ENCODE measurements at places on chromosomes 2 and 18.

- DNase-seq: no peak
Observed at GRCh38 chr2:226515344-226516055, 284.1 kb downstream of the IRS1 start.

- DNase-seq: no peak
Observed at GRCh38 chr18:79903071-79903635, 48.3 kb downstream of the SLC66A2 start.

DNA sequence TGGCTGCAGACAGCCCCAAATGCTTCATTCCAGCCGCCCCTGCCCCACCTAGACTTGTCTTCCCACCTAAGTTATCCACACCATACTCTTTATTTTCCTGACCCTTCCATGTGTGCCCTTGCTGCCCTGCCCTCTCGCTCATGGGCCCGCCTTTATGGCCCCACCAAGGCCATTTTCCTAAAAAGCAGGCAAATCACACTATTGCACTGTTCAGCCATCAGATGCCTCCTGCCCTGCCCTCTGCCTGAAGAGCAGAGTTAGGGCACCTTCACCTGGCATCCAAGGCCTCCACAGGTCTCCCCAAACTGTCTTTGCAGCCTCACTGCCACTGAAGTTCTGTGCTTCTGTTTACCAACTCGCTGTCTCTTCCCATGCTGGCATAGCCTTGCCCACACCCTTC, 496.7 kb downstream of the EIPR1 start:
- DNase-seq: no peak

DNA sequence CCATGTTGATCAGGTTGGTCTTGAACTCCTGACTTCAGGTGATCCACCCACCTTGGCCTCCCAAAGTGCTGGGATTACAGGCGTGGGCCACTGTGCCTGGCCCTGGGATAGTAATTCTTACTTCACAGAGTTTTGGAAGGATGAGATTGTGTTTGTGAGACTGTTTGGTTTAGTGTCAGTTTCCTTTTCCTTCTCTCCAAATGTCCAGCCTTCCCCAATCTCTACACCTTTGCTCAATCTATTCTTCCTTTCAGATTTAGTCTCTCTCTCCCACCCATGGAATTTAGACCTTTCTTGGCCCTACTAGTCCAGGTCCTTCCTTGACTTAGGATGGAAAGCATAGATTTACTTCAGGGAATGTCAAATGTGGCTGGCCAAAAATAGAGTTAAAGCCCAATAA, 12.2 kb upstream of the IL1A start:
- no peak for DNase-seq

DNA sequence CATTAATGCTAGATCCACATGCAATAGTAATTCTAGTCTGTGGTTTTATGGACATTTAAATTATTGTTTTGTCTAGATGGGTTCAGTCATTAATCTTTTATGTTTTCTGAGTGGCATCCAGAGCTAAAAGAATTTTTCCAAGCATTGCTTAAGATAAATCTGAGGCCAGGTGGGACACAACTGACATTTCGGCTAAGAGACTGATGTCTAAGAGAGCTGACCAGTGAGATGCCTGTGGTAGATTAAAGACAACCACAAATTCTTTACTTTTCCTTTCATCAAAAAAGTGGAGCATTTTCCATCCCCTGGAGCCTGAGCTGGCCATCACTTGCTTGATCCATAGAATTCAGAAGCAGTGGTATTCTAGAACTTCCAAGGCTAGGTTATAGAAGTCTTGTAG, 182.2 kb downstream of the NRP2 start:
- no peak for DNase-seq

GRCh38 chr2:124668161-124668560, 643.1 kb downstream of the CNTNAP5 start:
- DNase-seq: no peak

- DNase-seq: no peak
Observed at GRCh38 chr2:143954186-143954585, 565.7 kb downstream of the ZEB2 start.

- no peak for DNase-seq
Observed at GRCh38 chr2:134304394-134305108, 50.7 kb downstream of the MGAT5 start.

DNA sequence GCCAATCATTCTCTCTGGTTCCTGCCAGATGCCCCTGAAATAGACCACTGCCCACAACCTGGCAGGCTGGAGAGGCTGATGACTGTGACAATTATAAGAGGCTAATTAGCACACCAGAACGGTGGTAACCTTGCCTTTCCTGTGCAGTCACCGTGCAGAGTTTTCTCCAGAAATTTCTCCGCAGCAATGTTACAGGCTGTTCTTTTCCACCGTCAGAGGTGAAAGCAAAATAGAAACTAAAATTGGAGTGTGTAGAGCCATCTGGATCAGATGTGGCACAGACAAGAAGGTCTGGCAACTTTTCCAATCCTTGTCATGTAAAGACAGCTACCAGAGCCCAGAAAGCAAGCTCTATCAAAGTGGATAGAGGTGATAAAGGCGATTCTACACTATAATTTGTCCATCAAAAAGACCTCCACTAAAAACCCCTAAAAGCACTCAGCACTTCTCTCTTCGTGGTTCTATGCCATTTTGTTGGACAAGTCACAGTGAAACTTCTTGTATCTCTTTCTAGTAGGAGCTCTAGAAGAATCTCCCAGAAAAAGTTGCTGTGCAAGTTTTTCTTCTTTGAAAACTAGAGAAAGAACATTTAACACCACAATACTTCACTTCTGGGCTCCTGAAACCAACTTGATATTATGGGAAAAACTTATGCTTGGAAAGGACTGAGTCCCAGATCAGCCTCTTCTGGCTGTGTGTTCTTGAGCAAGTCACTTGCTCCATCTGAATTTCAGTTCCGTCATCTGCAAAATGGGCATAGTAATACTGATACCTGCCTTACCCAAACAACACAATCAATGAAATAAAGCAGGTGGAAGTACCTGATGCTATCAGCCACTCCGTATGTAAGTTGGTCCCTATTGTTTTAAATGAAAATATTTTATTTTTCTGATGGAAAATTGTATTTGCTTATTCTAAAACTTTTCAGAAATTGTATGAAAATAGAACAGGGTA, 295.6 kb upstream of the DLGAP1 start:
- DNase-seq: no peak

DNA sequence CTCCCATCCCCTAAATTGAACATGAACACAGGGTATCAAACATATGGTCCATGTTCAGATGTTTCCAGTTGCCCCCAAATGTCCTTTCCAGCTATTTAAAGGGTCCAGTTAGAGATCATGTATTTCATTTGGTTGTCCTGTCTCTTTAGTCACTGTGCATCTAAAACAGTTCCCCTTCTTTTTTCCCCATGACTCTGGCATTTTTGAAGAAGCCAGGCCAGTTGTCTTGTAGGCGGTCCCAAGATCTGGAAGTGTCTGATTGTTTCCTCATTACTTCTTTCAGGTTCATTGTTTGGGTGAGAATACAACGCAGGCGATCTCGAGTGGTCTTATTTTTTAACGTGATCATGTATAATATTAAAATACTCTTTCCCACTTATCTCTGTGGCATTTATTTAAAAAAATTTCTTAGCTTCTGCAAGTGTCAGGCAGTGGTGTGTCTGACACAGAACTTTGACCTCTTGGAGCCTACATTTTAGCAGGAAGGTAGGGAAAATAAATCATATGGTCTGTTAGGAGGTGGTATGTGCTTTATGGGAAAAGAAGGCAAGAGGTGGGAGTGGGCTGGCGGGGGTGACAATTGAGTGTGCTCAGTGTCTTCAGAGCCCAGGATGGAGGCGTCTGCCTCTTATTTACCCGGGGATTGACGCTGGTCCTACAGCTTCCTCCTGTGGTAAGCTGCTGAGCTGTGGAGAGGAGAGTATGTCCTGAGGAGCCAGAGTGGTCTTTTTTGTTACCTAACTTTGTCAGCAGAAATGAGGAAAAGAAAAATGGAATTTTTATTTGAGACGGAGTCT, 8.1 kb downstream of the RAB31 start:
- DNase-seq: no peak

GRCh38 chr2:29731948-29732347, 189.4 kb downstream of the ALK start:
- no peak for DNase-seq

GRCh38 chr2:207467716-207468347, 61.9 kb upstream of the CREB1 start:
- DNase-seq: no peak

DNA sequence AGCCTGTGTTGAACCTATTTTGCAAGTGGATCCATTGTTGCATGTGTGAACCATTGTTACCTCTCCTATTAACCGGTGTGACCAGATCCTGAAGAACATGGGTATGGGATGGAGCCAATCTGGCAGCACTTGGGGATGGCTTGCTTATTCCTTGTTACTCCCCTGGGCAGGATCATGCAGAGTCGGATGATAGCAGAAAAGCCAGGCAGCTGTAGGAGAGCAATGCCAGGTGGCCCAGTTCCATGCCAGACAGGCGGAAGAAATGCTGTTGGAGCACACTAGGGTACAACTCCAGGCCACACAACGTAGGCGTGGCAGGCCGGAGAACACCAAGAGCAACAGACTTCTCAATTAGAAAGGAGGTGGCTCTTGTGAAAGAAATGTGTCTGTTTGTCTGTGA, 16.3 kb upstream of the MYO1B start:
- no peak for DNase-seq

DNA sequence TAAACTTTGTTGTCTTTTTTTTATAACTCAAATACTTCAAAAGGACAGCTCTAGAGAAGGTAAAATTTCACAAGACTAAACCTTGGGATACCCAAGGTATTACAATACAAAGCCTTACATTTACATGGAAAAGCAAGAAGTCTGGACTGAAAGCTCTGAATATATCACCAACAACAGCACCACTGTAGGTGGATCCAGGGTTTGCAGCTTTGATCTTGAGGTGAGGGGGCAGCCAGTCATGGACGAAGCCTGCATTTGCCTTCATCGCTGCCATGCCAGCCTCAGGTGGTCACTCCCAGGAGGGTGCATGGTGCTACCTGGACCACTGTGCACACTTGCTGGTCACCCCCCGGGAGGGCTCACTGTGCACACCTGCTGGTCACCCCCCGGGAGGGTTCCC, 36.6 kb downstream of the RBFA start:
- DNase-seq: no peak

DNA sequence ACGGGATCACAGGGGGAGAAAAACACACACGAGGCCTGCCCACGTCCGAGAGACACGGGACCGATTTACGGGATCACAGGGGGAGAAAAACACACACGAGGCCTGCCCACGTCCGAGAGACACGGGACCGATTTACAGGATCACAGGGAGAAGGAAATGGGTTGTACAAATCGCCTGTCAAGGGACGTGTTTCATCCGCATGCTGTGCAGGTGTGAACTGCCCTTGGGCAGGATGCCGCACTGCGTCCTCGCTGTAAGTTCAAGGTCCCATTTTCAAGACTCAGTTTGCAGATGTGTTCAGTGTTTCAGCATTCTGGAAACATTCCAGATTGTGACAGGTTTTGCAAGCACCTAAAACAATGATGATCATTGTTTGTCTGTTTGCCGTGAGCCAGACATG, 2.3 kb upstream of the KCNG2 start:
- DNase-seq: no peak

GRCh38 chr18:5253910-5254309, 41.6 kb downstream of the ZBTB14 start:
- no peak for DNase-seq

GRCh38 chr18:63858456-63858855, 29.0 kb upstream of the SERPINB2 start:
- DNase-seq: no peak

DNA sequence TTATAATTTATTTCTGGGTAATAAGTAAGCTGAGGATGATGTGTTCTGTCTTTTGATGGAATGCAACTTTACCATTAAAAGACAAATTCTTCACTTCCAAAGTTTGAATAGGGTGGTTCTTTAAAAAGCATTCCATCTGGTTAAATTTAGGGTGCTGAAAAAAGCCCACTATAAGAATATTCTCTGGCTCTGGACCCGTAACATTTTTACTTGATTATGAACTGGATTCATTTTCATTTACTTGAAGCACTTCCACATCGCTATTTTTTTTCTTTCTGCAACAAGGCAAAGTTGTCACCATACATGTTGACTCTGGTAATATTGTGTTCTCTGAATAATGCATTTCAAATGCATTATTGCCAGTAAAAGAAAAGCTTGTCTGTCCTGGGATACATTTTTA, 344.6 kb downstream of the SATB2 start:
- DNase-seq: no peak

DNA sequence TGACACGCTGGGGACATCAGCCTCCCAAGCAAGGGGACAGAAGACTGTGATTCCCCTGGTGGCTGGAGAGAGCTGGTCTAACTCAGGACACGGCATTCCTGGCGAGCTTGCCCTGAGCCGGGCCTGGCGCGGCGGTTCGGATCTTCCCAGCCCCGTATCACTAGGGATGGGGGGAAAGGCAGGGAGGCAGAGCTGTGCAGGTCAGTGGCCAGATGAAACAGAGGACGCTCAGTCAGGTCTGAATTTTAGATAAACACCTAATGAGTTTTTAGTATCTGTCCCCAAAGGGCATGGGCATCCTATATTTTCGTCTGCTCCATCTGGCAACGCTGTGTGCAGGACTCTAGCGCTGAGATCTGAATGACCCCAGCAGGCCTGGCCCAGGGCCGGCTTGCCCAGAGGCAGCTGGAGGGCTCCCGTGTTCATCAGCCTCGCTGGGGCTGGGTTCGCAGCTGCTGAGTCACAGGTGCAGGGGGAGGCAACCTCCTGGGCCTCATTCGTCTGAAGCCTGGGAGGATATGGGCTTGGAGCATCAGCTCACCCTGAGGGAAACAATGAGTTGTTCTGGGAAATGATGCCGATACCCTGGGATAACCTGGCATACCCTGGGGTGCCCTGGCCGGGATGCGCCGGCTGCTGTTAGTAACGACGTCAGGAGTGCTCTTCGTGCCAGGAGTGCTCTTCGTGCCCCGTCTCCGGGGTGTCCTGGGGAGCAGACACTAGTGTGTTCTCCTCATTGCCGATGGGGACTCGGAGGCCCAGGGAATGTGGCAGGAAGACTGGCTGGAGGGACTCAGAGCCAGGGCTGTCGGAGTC, 48.1 kb upstream of the HPCAL1 start:
- DNase-seq: no peak

GRCh38 chr18:13302457-13303225, 84.1 kb downstream of the LDLRAD4 start:
- DNase-seq: no peak

DNA sequence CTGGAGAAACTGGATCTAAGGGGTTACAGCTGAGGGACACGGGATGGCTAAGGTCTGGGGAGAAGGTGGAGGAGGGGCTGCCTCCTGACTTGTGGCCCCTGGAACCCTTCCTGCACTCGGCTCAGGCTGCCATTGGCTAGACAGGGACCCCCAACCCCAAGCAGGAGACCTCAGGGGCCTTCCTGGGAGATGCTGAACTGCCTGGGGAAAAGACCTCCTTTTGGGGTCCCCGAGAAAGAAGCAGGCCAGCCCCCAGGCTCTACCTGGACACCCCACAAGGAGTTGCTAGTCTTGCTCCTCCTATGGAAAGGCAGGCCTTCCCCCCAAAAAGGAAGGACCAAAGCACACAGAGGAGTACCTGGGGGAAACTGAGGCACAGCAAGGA, 10.1 kb upstream of the BOK start:
- DNase-seq: no peak

- DNase-seq: no peak
Observed at GRCh38 chr2:24418166-24418841, 58.0 kb upstream of the ITSN2 start.

GRCh38 chr2:222714361-222715241, 43.1 kb downstream of the MOGAT1 start:
- no peak for DNase-seq

- DNase-seq: no peak
Observed at GRCh38 chr18:49022311-49023161, 71.8 kb upstream of the SMAD7 start.
